IPS DF 19.7 (cell line): ENCODE measurements at places on chromosomes 6 and 20.

DNA sequence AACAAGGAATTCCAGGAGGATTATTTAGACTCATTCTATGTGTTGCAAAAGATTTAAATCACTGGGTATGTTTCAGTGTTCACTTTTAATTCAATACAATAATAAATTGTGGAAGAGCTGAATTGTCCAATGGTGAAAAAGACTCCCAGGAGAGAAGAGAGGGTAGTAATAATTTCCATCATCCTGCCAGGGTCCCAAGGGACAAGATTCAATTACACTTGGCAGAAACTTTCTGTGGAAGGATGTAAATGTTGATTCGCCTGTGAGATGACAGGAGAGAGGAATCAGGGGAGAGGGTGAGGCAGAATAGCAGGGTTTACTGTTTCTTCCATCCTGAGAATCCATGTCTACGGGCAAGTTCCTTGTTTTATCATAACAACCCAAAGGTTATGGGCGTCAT, 342.7 kb downstream of the ESR1 start:
- no peak for DNase-seq

DNA sequence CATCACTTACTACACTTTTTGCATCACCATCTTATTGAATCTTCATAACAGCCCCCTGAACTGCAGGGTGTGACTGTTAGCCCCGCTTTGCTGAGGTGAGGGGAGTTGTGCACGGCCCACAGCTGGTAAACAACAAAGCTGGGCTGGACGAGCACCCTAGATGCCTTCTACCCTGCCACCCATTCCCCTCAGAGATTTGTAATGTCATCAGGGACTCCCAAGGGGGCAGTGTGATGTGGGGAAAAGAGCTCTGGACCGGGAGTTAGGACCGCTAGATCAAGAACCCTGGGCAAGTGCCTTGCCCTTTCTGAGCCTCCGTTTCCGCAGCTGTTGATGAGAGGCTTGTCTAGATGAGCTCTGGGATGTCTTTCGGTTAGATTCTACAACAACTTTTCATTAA, 20.9 kb downstream of the PKIG start:
- DNase-seq: no peak

GRCh38 chr6:101079696-101080270, 198.7 kb upstream of the ASCC3 start:
- no peak for DNase-seq

DNA sequence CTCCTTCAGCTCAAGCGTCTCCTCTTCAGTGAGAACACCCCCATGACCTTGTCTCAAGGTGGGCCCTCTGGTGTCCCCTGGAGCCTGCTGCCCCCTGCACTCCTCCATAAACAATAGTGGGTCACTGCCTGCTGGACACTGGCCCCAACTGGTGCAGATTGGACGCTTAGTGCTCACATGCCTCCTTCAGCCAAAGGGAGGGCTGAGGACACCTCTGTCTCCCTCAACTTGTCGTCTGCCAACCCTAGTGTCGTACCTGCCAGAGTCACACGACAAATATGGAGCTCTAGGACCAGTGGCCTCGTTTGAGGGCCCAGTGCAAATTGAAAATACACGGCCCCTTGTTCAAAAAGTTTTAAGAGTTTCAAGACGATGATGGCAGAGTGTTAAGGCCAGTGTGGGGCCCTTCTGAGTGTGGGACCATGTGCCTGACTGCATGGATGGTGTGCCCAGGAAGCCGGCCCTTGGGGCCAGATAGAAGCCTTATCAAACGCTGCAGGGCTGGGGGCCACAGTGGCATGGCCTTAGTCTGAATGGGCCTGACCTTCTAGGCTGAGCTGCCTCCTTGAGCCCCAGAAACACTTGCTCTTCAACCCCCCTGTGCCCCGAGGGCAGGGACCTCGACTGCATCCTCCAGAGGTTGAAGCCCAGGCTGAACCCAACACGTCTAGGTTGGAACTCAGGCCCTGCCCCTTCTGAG, 20.1 kb downstream of the APCDD1L start:
- DNase-seq: no peak

GRCh38 chr6:90370493-90370959, 73.9 kb upstream of the BACH2 start:
- DNase-seq: no peak

GRCh38 chr20:10963717-10964266, 290.0 kb upstream of the JAG1 start:
- no peak for DNase-seq

GRCh38 chr20:2775139-2775538, 25.3 kb downstream of the CPXM1 start:
- no peak for DNase-seq

- DNase-seq: no peak
Measured at GRCh38 chr6:167711768-167712730, 114.7 kb upstream of the AFDN start.

GRCh38 chr6:33719326-33719987, 8.0 kb upstream of the UQCC2 start:
- no peak for DNase-seq

- DNase-seq: no peak
Measured at GRCh38 chr6:106126482-106126881, 40.3 kb downstream of the PRDM1 start.

DNA sequence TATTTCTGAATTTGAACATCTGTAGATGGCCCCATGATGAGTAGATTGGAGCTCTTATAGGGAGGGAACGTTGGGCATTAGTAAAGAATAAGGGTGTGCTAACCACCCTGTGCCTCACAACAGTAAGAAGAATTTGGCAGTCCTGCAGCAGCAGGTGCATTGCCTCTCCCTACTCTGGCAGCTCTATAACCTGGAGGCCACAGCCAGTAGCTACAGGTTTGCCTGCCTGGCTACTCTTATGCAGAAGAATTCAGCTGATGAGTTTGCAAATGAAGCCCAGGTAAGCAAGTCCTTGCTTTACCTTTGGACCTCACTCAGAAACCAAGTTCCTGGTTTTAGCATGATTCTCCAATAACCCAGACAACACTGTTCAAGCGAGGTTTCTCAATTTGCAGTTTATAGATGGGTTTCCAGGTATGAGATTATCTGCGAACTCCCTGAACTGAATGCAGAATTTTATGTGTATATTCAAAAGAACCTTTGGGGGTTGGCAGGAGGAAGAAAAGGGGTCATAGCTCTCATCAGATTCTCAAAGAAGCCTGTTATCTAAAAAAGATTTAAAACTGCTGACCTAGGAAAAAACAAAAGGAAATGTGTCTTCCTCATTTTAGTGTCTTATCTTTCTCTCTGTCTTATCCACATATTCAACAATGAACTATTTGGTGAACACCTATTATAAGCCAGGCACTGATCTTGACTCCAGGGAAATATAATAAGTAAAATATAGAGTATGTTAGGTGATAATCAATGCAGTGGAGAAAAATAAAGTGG, 18.9 kb downstream of the TREML1 start:
- DNase-seq: no peak
